Small intestine (tissue), 16 donors: ENCODE measurements at places on chromosomes 13 and 19.

DNA sequence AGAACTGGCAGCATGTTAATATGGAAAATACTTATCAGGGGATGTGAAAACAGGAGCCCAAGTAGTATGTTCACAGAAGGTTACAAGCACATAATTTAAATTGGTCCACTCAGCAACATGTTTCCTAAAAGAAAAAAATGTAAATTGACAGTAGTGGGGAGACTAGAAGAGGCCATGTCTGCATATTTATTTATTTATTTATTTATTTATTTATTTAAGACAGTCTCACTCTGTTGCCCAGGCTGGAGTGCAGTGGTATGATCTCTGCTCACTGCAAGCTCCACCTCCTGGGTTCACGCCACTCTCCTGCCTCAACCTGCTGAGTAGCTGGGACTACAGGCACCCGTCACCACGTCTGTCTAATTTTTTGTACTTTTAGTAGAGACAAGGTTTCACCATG is 13.7 kb upstream of the ZNF8 start:
- H3K4me1 ChIP-seq, result no peaks in the 10 kb centered on the region
- H3K36me3 ChIP-seq, result peaks cover 8% of the 10 kb centered on the region
- H3K27me3 ChIP-seq, result no peaks in the 10 kb centered on the region
- DNase-seq, result no peak
- no peak overlapping the region for H3K4me3 ChIP-seq
- no peak overlapping the region for H3K27ac ChIP-seq

- H3K4me3 ChIP-seq, result no peak overlapping the region
- no peak overlapping the region for H3K27ac ChIP-seq
- H3K36me3 ChIP-seq, result peaks cover 12% of the 10 kb centered on the region
- H3K27me3 ChIP-seq, result no peaks in the 10 kb centered on the region
These were observed 31.4 kb downstream of the PPP5C start for GRCh38 chr19:46378268-46378667.

DNA sequence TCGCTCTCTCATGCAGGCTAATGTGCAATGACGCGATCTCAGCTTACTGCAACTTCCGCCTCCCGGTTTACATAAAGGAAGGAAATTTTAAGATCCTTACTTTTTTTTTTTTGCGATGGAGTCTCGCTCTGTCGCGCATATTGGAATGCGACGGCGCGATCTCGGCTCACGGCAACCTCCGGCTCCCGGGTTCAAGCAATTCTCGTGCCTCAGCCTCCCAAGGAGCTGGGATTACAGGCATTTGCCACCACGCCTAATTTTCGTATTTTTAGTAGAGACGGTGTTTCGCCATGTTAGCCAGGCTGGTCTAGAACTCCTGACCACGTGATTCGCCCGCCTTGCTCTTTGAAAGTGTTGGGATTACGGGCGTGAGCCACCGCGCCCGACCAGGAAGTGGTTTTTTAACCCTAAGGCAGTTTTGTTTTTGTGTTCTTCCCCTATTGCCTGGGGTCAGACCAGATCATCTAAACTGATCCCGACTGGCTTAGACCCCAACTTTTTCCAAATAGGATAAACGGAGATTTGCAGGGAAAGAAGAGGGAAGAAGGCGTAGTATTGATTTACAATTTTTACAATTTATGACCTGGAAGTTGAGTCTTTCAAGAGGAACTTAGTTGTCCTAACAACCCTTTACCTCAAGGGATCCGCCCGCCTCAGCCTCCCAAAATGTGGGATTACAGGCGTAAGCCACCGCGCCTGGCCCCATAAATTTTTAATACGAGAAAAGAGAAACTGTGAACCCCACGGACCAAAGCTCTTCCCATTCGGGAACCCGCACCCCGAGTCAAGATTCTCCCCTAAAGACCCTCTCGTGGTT is 142.0 kb downstream of the ZNF737 start:
- H3K36me3 ChIP-seq, result no peaks in the 10 kb centered on the region
- DNase-seq, result peak; percentile 1
- peak overlapping the region; percentile 87 for H3K27ac ChIP-seq
- H3K4me1 ChIP-seq, result no peaks in the 10 kb centered on the region

- H3K4me1 ChIP-seq, result no peaks in the 10 kb centered on the region
- H3K27me3 ChIP-seq, result no peaks in the 10 kb centered on the region
- no peaks in the 10 kb centered on the region for H3K36me3 ChIP-seq
- no peak overlapping the region for H3K27ac ChIP-seq
These were observed 1635.2 kb downstream of the EFNB2 start for GRCh38 chr13:104900191-104900817.
